Activated naive CD8-positive, alpha-beta T cell treated with anti-CD3 and anti-CD28 coated beads, Interleukin-2, amount 10 ng/mL, durations not matched to agents 7 days and 5 days (primary cell): ENCODE measurements at places on chromosomes 11 and 22. TPM values are rescaled to one million over a fixed set of nuclear protein-coding genes. Genes with fewer than 3 reads are reported as not detected.

DNA sequence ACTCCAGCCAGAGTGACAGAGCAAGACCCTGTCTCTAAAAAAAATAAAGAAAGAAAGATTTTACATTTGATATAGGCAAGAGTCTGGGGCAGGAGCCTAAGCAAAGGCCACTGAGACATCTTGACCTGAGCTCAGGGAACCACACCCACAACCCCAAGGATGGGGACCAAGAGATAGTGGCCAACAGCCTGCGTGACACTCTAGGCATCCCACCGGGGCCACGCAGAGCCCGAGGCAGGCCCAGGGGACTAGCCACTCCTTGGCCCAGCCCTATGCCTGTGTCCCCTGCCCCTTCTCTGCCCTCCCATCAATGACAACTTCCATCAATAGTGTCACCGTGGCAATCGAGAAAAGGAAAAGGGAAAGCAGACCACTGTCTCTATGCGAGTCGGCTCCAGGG is 41.1 kb downstream of the MN1 start:
- DNase-seq: no peak
- no peak overlapping the region for H3K4me3 ChIP-seq
- no peak overlapping the region for H3K27ac ChIP-seq
- no peaks in the 10 kb centered on the region for H3K27me3 ChIP-seq
- H3K4me1 ChIP-seq: no peaks in the 10 kb centered on the region

DNA sequence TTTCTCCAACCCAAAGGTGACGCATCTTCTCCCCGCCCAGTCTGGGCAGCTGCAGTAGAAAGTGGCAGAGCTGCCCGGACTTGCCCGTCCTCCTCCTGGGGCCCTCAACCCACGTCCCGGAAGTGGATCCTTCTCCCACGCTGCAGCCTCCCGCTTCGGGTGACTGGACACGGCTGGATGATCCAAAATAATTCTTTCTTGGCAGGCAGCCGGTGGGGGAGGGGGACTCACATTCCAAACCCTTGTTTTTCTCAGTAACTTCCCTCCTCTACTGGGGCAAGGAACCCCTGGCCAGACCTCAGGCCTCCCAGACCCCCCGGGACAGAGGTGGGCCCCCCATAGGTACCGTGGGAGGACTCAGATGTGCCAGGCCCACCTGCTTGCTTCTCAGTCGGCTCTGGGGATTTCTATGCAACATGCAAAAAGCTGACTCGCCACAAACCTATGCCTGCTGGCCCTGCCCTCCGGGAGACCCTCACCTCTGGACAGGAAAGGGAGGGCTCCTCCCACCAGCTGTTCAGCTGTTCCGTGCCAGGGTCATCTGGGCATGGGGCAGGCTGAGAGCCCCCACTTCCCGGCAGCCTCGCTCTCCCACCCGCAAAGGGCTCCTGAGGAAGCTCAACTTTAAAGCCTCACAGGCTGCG is 1.4 kb downstream of the PLXNB2 start:
- no peak overlapping the region for H3K27ac ChIP-seq
- peaks cover 10% of the 10 kb centered on the region for H3K27me3 ChIP-seq
- H3K4me3 ChIP-seq: peak overlapping the region; percentile 79
- H3K36me3 ChIP-seq: peaks cover 1% of the 10 kb centered on the region
- no peak for DNase-seq

DNA sequence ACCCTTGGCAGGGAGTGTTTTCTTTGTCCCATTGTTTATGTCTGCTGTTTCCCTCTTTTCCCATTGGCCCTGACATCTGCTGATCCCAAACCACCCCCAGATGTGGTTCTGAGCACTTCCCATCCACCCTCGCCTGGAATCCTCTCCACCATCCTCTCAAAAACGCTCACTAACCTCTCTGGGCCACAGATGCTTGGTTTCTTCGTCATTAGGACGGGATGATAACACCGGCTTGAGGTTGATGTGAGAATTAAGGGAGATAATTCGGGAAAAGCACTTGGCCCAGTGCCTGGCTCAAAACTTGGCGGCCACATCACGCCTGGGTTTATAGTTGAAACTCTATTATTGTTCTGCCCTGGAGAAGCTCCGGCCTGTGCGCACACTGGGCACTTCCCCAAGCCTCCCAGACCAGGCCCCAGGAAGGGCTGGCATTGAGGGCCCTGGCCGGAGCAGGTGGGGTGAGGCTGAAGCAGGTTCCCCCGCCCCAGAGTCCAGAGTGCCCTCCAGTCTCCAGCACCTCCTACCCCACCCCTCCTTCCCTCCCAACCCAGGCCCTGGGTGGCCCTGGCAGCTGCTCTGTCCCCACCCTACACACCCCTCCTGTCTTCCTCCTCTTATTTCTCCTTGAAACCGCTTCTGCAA is 63.7 kb downstream of the CYTH4 start:
- no peaks in the 10 kb centered on the region for H3K27me3 ChIP-seq
- no peak overlapping the region for H3K27ac ChIP-seq
- no peaks in the 10 kb centered on the region for H3K4me1 ChIP-seq
- no peaks in the 10 kb centered on the region for H3K36me3 ChIP-seq

The TRIM21 gene
- total RNA-seq: 51.6 TPM

The UPK2 gene
- total RNA-seq: not detected

GRCh38 chr11:22508665-22509064 is 117.0 kb downstream of the FANCF start:
- H3K27ac ChIP-seq: no peak overlapping the region
- no peak overlapping the region for H3K4me3 ChIP-seq
- no peak for DNase-seq
- H3K27me3 ChIP-seq: peaks cover 4% of the 10 kb centered on the region
- H3K36me3 ChIP-seq: no peaks in the 10 kb centered on the region
- H3K4me1 ChIP-seq: no peaks in the 10 kb centered on the region

- H3K27me3 ChIP-seq: peaks cover 1% of the 10 kb centered on the region
- H3K27ac ChIP-seq: no peak overlapping the region
- no peak for DNase-seq
- no peaks in the 10 kb centered on the region for H3K36me3 ChIP-seq
Measured at GRCh38 chr11:103994518-103994917, 41.9 kb upstream of the DDI1 start.

The GLB1L3 gene
- total RNA-seq: 5.2 TPM

DNA sequence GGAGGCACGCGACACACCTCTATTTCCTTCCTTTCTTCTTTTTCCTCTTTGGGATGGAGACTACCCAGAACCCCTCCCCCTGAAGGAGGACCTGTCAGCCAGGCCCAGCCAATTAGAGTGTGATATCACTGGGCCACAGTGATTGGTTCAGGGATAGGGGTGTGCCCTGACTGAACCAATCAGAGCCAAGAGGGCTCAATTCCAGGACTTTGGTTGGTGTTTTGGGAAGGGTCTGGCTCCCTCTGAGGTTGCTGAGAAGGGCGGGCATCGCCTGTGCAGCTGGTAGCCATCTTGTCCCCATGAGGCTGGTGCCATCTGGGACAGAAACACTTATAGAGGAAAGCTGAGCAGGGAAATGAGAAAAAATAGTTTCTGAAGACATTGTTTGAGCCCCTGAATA is 71.4 kb downstream of the CHST1 start:
- H3K4me1 ChIP-seq: no peaks in the 10 kb centered on the region
- no peak overlapping the region for H3K4me3 ChIP-seq
- no peak overlapping the region for H3K27ac ChIP-seq
- no peak for DNase-seq

- peaks cover 54% of the 10 kb centered on the region for H3K4me1 ChIP-seq
Measured at GRCh38 chr11:118304568-118305248, at the start of gene CD3E. Gene CD3E (plus strand): TSS chr11:118304730. CDS start chr11:118304953, 223 bp downstream.

DNA sequence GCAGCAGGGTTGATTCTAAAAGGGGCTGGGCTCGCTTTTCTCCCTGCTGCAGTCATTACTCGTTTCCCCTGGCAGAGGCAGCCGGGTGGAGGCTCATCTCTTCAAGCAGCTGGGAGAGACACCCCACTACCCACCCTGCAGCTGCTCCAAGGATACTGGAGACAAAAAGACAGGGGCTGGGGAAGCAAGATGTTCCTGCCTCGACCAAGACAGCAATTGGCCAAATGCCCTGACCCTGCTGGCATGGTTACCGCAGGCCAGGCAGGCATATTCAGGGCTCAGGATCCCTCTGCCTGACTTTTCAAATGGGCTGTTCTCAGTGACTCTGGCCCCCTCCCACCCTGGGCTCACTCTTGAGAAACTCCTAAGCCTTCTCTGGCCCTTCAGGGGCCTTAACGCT is 6.8 kb upstream of the RGL4 start:
- H3K4me1 ChIP-seq: peaks cover 8% of the 10 kb centered on the region
- no peak overlapping the region for H3K27ac ChIP-seq
- no peak for DNase-seq

DNA sequence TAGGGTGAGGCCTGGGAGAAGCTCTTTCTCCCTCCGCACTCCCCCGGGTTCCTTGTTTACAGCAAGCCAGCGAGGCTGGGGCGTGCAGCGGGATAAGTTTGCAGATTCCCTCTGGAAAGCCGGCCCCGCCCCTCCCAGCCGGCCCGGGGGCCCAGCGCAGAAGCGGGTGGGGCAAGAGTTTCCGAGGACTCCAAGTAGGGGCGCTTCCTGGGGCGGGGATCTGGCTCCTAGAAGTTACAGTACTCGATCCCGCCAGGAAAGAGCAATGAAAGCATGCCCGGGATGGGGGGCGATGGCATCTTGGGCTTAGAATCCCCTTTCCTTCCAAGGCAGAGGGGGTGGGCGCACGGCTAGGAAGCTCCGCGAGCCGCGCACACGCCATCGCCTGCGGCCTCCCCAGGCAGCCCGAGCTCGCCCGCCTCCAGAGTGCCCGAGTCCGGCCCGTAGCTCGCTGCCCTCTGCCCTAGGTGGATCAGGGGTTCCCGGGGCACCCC is 385 bp downstream of the TST start:
- peak overlapping the region; percentile 70 for H3K27ac ChIP-seq
- DNase-seq: no peak
- no peaks in the 10 kb centered on the region for H3K36me3 ChIP-seq
- peak overlapping the region; percentile 79 for H3K4me3 ChIP-seq

DNA sequence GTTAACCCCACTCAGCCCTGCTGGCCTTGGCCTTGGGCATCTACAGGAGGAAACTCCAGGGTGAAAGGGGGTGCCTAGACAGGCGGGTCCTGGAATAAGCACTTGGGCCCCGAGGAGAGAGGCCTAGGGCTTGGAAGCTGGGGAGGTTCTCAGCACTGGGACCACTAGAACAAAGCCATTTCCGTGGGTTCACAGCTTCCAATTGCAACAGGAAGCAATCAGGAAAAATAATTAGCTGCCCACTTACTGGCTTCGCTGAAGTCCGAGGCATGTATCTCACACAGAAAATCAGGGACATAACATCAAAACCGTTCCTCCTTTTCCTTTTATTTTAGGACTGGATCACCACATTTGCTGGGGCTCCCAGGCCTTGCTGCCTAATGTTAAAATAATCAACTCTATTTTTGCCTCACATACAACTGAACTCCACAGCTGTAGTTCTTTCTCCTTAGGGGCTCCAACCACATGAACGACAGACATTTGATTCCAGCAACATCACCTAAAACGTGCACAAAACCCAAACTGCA is 161.1 kb upstream of the GRK3 start:
- H3K4me1 ChIP-seq: peaks cover 39% of the 10 kb centered on the region
- H3K27me3 ChIP-seq: no peaks in the 10 kb centered on the region
- no peaks in the 10 kb centered on the region for H3K36me3 ChIP-seq
- H3K27ac ChIP-seq: peak overlapping the region; percentile 77

DNA sequence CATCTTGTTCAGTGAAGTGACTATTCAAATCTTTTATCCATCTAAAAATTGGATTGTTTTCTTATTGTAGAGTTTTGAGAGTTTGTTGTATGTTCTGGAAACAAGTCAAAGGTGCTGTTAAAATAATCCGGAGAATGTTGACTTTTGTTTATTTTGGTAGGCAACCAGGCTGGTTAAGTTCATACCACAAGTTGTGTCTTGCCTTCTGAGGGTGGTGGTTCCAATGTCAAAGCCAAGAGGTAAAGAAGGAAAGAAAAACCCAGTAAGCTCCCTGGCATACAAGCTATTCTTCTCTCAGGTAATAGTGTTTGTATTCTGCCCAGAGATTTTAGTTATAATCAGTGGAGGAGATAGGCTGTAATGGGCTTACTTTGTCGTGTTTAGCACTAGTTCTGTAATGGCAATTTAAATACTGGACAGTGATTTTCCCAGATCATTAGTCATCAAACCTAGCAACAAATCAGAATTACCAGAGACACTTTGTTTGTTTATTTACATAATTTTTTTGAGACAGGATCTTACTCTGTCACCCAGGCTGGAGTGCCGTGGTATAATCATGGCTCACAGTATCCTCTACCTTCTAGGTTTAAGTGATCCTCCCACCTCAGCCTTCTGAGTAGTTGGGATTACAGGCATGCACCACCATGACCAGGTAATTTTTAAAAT is 15.1 kb upstream of the CSRP3 start:
- H3K4me1 ChIP-seq: no peaks in the 10 kb centered on the region
- H3K27me3 ChIP-seq: peaks cover 25% of the 10 kb centered on the region
- no peaks in the 10 kb centered on the region for H3K36me3 ChIP-seq
- H3K27ac ChIP-seq: no peak overlapping the region
- no peak overlapping the region for H3K4me3 ChIP-seq

The ESAM gene
- total RNA-seq: 0.91 TPM
